ENCODE measurements at places on chromosomes 16 and 17. TPM values are rescaled to one million over a fixed set of nuclear protein-coding genes. Genes with fewer than 3 reads are reported as not detected.
A peak's percentile ranks its signal among the peaks of the same experiment; 100 is the strongest.

- H3K4me3 ChIP-seq: no peak overlapping the region
- peak; percentile 6 for DNase-seq
- peaks cover 5% of the 10 kb centered on the region for H3K4me1 ChIP-seq
- no peak overlapping the region for H3K27ac ChIP-seq
- H3K36me3 ChIP-seq: no peaks in the 10 kb centered on the region
- H3K27me3 ChIP-seq: peaks cover 3% of the 10 kb centered on the region
Measured at GRCh38 chr17:74957935-74958740, 14.4 kb downstream of the HID1 start.

GRCh38 chr17:59345476-59345875, 14.0 kb downstream of the YPEL2 start:
- no peaks in the 10 kb centered on the region for H3K4me1 ChIP-seq
- no peak overlapping the region for H3K4me3 ChIP-seq
- H3K27me3 ChIP-seq: peaks cover 13% of the 10 kb centered on the region

GRCh38 chr17:38883592-38884526, 14.0 kb downstream of the LASP1 start:
- DNase-seq: peak; percentile 47
- peaks cover 27% of the 10 kb centered on the region for H3K36me3 ChIP-seq

DNA sequence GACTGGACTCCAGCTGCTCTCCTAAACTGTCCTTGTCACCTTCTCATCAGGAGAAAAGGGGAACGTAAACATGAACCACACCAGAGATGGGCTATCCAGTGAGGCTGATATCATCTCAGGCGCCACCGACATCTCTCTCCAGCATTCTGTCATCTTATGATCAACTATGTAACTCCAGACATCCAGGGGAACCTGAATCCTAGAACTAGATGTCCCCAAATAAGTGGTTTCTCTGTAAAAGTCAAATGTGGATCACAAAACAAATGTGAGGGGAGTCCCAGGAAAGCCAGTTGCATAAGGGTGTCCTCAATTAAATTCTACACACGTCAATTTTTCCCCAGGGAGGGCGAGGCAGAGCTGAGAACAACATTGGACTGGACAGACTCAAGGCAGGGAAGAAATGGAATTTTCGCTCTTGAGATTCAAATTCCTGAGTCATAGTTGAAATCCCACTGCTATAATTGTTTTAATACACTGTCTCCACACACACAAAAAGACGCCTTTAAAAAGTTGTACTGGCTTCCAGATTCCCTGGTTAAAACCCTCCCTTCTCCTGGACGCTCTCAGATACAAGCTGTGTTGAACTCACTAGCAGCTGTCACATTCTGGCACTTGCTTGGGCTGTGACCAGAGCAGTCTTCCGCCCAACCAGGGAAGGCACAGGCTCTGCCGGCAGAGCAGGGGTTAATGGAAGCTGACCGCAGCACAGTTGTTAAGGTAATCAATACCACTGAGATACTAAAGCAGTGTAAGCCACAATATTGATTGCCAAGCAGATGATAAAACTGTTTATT, 62.6 kb downstream of the ZFHX3 start:
- no peak overlapping the region for H3K4me3 ChIP-seq
- peaks cover 27% of the 10 kb centered on the region for H3K4me1 ChIP-seq
- no peaks in the 10 kb centered on the region for H3K27me3 ChIP-seq
- H3K36me3 ChIP-seq: no peaks in the 10 kb centered on the region
- DNase-seq: peak; percentile 54
- H3K27ac ChIP-seq: no peak overlapping the region

DNA sequence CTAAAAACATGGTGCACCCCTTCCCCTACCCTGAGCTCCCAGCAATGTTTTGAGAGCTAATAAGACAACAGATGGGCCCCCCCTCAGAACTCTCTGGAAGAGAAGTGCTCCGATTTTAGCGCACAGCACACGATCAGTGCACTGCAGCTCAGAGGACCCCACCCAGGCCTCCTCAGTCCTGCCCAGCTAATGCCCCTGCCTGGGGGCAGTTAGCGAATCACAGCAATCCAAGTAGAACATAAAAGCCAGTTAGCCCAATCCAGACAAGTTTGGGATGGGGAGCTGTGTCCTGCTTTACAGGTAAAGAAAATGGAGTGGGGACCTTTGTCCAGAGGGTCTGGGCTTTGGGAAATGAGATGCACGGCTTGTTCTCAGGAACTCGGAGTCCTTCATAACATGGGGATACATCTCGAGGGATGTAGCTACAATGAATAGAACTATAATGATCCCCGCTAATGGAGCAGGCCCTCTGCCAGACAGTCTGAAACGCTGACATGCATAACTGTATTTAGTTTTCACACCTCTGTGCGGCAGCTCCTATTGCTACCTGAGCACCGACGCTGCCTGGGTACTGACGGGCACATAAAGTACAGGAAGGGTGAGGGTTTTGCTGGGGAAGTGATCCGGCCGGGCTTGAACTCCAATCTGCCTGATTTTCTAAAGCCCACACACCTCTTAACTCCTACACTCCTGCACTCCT, 29.7 kb upstream of the CDC42EP4 start:
- no peaks in the 10 kb centered on the region for H3K27me3 ChIP-seq
- no peaks in the 10 kb centered on the region for H3K36me3 ChIP-seq
- peaks cover 51% of the 10 kb centered on the region for H3K4me1 ChIP-seq
- no peak for DNase-seq

GRCh38 chr17:75411328-75412067, 6.0 kb upstream of the GRB2 start:
- H3K27ac ChIP-seq: no peak overlapping the region
- no peaks in the 10 kb centered on the region for H3K36me3 ChIP-seq
- H3K4me3 ChIP-seq: no peak overlapping the region

DNA sequence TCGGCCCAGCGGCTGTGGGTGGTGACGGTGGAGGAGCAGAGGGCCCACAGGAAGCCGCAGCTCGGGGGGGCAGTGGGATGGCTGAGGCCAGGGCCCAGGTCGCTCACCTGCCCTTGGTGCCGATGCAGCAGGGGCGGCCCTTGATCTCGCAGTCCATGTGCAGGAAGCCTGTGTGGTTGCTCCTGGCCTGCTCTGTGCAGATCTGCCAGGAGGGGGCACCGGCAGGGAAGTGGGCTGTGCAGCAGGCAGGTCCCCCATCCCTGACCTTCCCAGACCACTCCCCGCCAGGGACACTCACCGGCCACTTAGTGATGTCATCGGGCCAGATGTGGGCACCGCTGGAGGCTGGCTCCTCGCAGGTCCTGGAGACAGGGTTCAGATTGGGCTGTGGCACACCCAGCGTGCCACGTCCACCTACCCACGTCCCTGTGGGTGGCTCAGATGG, 6.2 kb downstream of the AANAT start:
- H3K36me3 ChIP-seq: no peaks in the 10 kb centered on the region
- no peaks in the 10 kb centered on the region for H3K27me3 ChIP-seq
- no peaks in the 10 kb centered on the region for H3K4me1 ChIP-seq
- no peak overlapping the region for H3K4me3 ChIP-seq
- no peak for DNase-seq

DNA sequence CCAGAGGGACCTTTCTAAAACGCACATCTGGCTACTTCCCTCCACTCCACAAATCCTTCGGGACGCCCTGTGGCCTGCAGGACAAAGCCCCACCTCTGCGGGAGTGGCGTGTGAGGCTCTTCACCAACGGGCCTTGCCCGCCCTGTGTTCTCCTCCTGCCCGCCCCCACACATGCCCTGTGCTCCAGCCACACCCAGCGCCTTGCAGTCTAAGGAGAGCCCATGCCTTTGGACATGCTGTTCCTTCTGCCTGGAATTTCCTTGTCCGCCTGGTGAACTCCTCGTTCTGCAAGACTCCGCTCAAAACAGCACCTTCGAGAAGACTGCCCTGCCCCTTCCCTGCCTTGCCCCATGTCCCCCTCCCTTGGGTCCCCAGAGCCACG, 7.4 kb downstream of the ELOB start:
- H3K4me3 ChIP-seq: no peak overlapping the region
- peaks cover 67% of the 10 kb centered on the region for H3K36me3 ChIP-seq
- H3K4me1 ChIP-seq: peaks cover 5% of the 10 kb centered on the region
- DNase-seq: no peak
- H3K27me3 ChIP-seq: no peaks in the 10 kb centered on the region

- H3K4me1 ChIP-seq: no peaks in the 10 kb centered on the region
- H3K36me3 ChIP-seq: no peaks in the 10 kb centered on the region
- no peak overlapping the region for H3K4me3 ChIP-seq
- no peak for DNase-seq
Measured at GRCh38 chr17:31834448-31834847, 24.6 kb downstream of the COPRS start.

The KRT38 gene
- not detected for total RNA-seq

The CTF1 gene
- 5.2 TPM for total RNA-seq

Measured in astrocyte (in vitro differentiated cells and primary cell).